ENCODE measurements at places on chromosomes 13 and 19. TPM values are rescaled to one million over a fixed set of nuclear protein-coding genes. Genes with fewer than 3 reads are reported as not detected.
A peak's percentile ranks its signal among the peaks of the same experiment; 100 is the strongest.

- no peaks in the 10 kb centered on the region for H3K27me3 ChIP-seq
- no peak overlapping the region for H3K4me3 ChIP-seq
- no peak for DNase-seq
- no peaks in the 10 kb centered on the region for H3K4me1 ChIP-seq
- H3K36me3 ChIP-seq, result no peaks in the 10 kb centered on the region
- H3K27ac ChIP-seq, result no peak overlapping the region
These were observed 3.4 kb downstream of the ITGBL1 start for GRCh38 chr13:101455863-101456262.

The ZNF808 gene
- total RNA-seq, result 14.5 TPM

GRCh38 chr13:44523146-44524015 lies 52.7 kb downstream of the TSC22D1 start:
- peak; percentile 28 for DNase-seq
- H3K4me1 ChIP-seq, result no peaks in the 10 kb centered on the region
- H3K36me3 ChIP-seq, result no peaks in the 10 kb centered on the region
- H3K4me3 ChIP-seq, result no peak overlapping the region

GRCh38 chr19:35293363-35293739 lies 1.4 kb downstream of the MAG start:
- H3K27ac ChIP-seq, result no peak overlapping the region
- H3K4me1 ChIP-seq, result no peaks in the 10 kb centered on the region
- no peaks in the 10 kb centered on the region for H3K27me3 ChIP-seq
- no peak overlapping the region for H3K4me3 ChIP-seq

DNA sequence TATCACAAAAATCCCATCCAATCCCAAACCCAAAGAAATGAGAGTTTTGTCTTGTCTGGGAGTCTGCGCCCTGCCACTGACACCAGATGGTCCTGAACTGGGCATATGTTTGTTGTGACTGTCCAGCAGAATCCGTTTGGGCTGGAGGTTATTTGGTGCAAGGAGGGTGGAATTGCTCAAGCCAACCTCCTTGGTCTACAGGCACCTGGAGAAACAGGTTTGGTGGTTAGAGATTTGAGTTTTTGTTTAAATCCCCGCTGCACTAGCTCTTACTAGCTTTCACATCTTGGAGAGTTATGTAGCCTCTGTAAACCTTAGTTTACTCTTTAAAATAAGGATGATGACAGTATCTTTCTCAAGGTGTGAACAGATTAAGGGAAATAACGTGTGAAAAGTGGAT lies 101.7 kb downstream of the SLC7A1 start:
- H3K27ac ChIP-seq, result no peak overlapping the region
- no peak overlapping the region for H3K4me3 ChIP-seq
- DNase-seq, result no peak
- H3K4me1 ChIP-seq, result no peaks in the 10 kb centered on the region

DNA sequence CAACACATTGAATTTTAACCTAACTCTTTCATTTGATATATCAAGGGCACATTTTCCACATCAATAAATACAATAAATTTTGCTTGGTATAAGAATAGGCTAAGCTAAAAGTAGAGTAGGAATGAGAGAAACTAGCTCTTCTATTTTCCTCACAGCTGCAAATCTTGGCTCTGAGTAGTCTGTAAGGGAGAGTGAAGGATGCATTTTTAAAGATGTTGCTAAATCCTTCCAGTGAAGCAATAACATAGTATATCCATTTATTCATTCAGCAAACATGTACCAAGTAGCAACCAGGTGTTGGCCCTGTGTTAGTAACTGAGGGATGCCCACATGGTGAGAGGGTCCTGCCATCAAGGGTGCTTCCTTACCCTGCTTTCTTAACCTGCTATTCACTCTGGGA lies 799.9 kb downstream of the PCDH9 start:
- DNase-seq, result no peak
- no peaks in the 10 kb centered on the region for H3K4me1 ChIP-seq
- H3K27ac ChIP-seq, result no peak overlapping the region
- no peaks in the 10 kb centered on the region for H3K27me3 ChIP-seq

- DNase-seq, result no peak
- H3K4me3 ChIP-seq, result no peak overlapping the region
- H3K27me3 ChIP-seq, result no peaks in the 10 kb centered on the region
- no peaks in the 10 kb centered on the region for H3K36me3 ChIP-seq
- no peak overlapping the region for H3K27ac ChIP-seq
These were observed 316.9 kb downstream of the MTUS2 start for GRCh38 chr13:29137016-29137415.

- H3K27ac ChIP-seq, result no peak overlapping the region
- peaks cover 2% of the 10 kb centered on the region for H3K27me3 ChIP-seq
- H3K4me3 ChIP-seq, result no peak overlapping the region
- no peak for DNase-seq
- no peaks in the 10 kb centered on the region for H3K4me1 ChIP-seq
- H3K36me3 ChIP-seq, result no peaks in the 10 kb centered on the region
These were observed 150.1 kb downstream of the OXGR1 start for GRCh38 chr13:96844195-96844594.

The CALR3 gene
- 10.1 TPM for total RNA-seq

The DIAPH3 gene
- 2.4 TPM for total RNA-seq

GRCh38 chr19:11948646-11949045 lies 16.2 kb upstream of the ZNF763 start:
- no peak overlapping the region for H3K4me3 ChIP-seq
- no peaks in the 10 kb centered on the region for H3K27me3 ChIP-seq
- no peak overlapping the region for H3K27ac ChIP-seq
- H3K4me1 ChIP-seq, result no peaks in the 10 kb centered on the region

GRCh38 chr13:32796754-32797153 lies 210.5 kb downstream of the PDS5B start:
- no peak overlapping the region for H3K4me3 ChIP-seq
- H3K27me3 ChIP-seq, result no peaks in the 10 kb centered on the region
- no peaks in the 10 kb centered on the region for H3K36me3 ChIP-seq

- H3K4me1 ChIP-seq, result no peaks in the 10 kb centered on the region
- H3K36me3 ChIP-seq, result no peaks in the 10 kb centered on the region
- H3K27me3 ChIP-seq, result no peaks in the 10 kb centered on the region
- no peak overlapping the region for H3K27ac ChIP-seq
- no peak overlapping the region for H3K4me3 ChIP-seq
These were observed 1374.8 kb downstream of the PCDH9 start for GRCh38 chr13:65855242-65855805.

GRCh38 chr19:44093931-44094765 lies at the start of gene ZNF224:
ZNF224 (plus strand) TSS chr19:44094361; CDS start chr19:44097874, 3,513 bp downstream.
- no peaks in the 10 kb centered on the region for H3K36me3 ChIP-seq
- no peaks in the 10 kb centered on the region for H3K4me1 ChIP-seq
- H3K27me3 ChIP-seq, result no peaks in the 10 kb centered on the region
- peak within 1 kb of the TSS; percentile 65 for H3K4me3 ChIP-seq
- H3K27ac ChIP-seq, result peak within 1 kb of the TSS; percentile 71

The EVI5L gene
- total RNA-seq, result 25.7 TPM

The ZNF223 gene
- 10.6 TPM for total RNA-seq

GRCh38 chr13:49444524-49445395 lies 686 bp downstream of the SETDB2 start:
- H3K27ac ChIP-seq, result peak overlapping the region; percentile 93
- peaks cover 3% of the 10 kb centered on the region for H3K4me1 ChIP-seq
- H3K36me3 ChIP-seq, result no peaks in the 10 kb centered on the region
- DNase-seq, result peak; percentile 32
- no peaks in the 10 kb centered on the region for H3K27me3 ChIP-seq

DNA sequence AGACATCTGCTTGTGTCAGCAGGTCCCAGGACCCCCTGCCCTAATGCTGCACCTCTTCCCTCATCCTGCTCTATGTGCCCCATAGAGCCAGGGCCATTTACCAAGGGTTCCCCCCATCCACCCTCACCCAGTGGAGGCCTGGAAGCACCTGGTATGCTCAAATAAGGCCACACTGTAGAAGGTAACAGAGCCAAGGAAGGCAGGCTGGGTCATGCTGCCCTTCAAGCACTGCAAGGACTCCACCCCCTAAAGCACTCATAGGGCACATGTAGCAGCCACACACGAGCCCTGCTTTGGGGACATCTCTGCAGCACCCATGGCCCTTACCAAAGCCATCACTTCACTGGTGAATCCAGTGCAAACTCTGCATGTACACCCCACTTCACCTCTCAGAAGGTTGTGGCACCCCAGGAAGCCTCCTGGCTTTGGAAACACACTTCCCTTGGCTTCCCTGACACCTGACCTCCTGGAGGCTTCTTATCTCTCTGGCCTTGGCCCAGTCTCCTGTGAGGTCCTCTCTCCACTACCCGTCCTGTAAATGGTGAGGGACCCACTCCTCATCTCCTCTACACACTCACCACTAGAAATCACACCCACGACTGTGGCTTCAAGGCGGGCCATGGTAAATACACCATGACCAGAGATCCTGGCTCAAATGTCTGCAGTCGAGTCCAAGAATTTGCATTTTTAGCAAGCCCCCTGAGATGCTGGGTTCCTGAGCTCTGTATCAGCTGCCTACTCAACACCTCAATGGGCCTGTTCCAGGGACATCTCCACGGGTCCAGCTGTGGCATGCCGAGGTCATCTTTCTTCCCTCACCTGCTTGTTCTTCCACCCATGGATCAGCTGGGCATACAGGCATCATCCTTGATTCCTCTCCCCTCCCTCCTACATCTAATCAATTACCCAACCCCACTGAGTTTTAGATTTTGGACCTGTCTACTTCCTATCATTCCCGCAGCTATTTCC lies 80.9 kb upstream of the DOCK9 start:
- no peaks in the 10 kb centered on the region for H3K27me3 ChIP-seq
- H3K27ac ChIP-seq, result no peak overlapping the region
- H3K4me1 ChIP-seq, result peaks cover 4% of the 10 kb centered on the region
- DNase-seq, result no peak
- H3K36me3 ChIP-seq, result no peaks in the 10 kb centered on the region

The LRRC63 gene
- total RNA-seq, result 1.0 TPM

DNA sequence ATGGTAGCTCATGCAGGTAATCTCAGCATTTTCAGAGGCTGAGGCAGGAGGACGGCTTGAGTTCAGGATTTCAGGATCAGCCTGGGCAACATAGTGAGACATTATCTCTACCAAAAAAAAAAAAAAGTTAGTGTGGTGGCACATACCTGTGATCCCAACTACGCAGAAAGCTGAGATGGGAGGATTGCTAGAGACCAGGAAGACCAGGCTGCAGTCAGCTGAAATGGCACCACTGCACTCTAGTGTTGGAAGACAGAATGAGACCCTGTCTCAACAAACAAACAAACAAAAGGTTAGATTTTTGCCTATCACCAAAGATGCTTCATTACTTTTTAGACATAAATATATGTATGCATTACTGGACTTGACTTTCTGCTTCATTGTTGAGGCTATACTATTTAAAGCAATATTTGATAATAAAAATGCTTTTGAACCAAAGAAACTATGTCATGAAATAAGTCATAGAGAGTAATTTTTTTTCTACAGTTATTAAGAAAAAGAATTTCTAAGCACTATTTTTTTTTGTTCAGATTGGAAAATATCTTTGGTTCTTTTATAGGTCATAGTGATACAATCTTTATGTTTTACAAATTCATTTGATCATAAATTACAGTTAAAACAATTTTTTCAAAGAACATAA lies 1180.1 kb upstream of the ATXN8OS start:
- no peak for DNase-seq
- H3K4me1 ChIP-seq, result no peaks in the 10 kb centered on the region
- H3K27ac ChIP-seq, result no peak overlapping the region
- no peak overlapping the region for H3K4me3 ChIP-seq
- no peaks in the 10 kb centered on the region for H3K36me3 ChIP-seq
- no peaks in the 10 kb centered on the region for H3K27me3 ChIP-seq

- no peaks in the 10 kb centered on the region for H3K27me3 ChIP-seq
- no peaks in the 10 kb centered on the region for H3K4me1 ChIP-seq
- DNase-seq, result no peak
- no peaks in the 10 kb centered on the region for H3K36me3 ChIP-seq
These were observed 2.8 kb downstream of the CPAMD8 start for GRCh38 chr19:17023805-17024204.

DNA sequence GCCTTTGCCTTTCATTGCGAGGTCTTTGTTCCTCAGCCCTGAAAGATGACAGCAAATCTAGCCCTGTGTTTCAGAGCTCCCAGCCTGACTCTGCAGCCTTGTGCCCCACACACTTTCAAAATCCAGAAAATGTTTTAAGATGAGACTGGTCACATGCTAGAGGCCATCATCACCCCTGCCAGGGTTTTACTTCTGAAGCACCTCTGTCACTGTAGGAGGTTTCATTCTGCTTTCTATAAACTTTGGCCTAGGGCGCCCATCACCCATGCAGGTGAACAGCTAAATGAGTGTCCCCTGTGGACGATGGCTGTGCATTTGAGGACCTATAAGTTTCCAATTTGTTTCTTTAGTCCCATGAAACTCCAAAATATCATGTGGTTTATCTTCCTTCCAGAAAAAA lies 574.2 kb downstream of the MYO16 start:
- no peaks in the 10 kb centered on the region for H3K27me3 ChIP-seq
- DNase-seq, result no peak
- H3K27ac ChIP-seq, result no peak overlapping the region
- no peaks in the 10 kb centered on the region for H3K4me1 ChIP-seq
- no peaks in the 10 kb centered on the region for H3K36me3 ChIP-seq
- H3K4me3 ChIP-seq, result no peak overlapping the region

The MBD3L1 gene
- not detected for total RNA-seq

GRCh38 chr19:1401138-1401888 lies at the start of gene GAMT:
GAMT (minus strand) TSS chr19:1401542; CDS start chr19:1401476, 66 bp downstream.
- peak within 1 kb of the TSS; percentile 56 for H3K27ac ChIP-seq
- peaks cover 9% of the 10 kb centered on the region for H3K4me1 ChIP-seq
- DNase-seq, result no peak
- no peaks in the 10 kb centered on the region for H3K27me3 ChIP-seq

- no peak for DNase-seq
- H3K4me1 ChIP-seq, result no peaks in the 10 kb centered on the region
- H3K36me3 ChIP-seq, result no peaks in the 10 kb centered on the region
- peak overlapping the region; percentile 96 for H3K27ac ChIP-seq
- H3K4me3 ChIP-seq, result peak overlapping the region; percentile 67
These were observed 238 bp downstream of the ZNF260 start for GRCh38 chr19:36527873-36528193.

DNA sequence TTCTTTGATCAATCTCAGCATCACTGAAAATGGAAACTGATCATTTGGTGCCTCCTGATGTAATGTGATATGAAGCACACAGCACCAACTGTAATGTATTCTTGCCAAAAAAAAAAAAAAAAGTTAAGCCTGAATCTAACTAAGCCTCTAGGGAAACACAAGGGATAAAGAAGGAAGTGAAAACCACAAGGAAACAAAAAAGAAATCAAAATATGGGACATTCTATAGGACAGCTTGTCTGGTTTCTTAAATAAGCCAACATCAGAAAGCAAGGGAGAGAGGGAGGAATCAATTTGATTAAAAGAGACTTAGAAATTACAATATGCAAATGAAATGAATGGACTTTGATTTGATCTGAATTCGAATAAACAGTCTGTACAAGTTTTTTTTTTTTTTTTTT lies 20.6 kb upstream of the METTL21C start:
- no peak for DNase-seq
- H3K4me1 ChIP-seq, result no peaks in the 10 kb centered on the region
- no peak overlapping the region for H3K27ac ChIP-seq
- no peaks in the 10 kb centered on the region for H3K36me3 ChIP-seq

DNA sequence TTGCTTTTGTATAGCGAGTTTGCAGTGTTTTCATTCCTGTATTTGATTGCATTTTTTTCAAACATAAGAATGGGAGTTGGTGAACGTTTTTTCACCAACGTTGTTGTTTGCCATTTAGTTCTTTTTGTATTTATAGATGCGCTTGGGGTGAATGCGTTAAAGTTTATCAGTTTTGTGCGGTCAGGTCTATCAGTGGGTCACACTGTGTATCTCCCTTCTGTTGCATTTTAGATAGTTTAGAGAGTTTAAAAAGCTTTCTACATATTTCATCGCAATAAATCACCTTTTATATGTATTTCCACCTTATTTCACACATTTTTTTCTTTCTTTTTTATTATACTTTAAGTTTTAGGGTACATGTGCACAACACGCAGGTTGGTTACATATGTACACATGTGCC lies 16.4 kb downstream of the OR7A5 start:
- H3K36me3 ChIP-seq, result no peaks in the 10 kb centered on the region
- DNase-seq, result no peak
- no peaks in the 10 kb centered on the region for H3K4me1 ChIP-seq

All from prostate gland (tissue), 2 donors.